ENCODE measurements at places on chromosomes 4 and X.

DNA sequence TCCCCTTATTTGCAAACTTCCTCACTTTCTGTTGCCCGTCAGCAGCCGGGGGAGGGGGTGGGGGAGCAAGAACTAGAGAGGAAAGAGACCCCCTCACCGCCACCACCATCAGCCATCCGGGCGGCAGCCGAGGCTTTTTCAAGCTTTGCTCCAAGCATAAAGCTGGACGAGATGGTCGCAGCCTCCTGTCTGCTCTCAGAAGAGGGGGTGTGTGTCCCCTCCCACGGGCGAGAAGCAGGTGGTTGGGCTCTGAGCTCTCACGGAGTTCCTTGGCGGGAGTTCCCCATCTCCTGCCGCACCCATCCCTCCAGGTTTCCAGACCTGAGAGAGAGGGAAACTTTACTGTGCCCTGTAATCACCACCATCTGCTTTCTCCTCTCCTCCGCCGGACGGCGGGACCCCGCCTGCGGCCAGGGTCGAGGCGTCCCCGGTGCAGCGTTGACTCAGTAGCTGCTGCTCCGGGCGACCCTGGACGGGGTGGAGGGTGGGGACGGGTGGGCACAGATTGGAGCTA is 4.7 kb upstream of the ARX start:
- DNase-seq = no peak

DNA sequence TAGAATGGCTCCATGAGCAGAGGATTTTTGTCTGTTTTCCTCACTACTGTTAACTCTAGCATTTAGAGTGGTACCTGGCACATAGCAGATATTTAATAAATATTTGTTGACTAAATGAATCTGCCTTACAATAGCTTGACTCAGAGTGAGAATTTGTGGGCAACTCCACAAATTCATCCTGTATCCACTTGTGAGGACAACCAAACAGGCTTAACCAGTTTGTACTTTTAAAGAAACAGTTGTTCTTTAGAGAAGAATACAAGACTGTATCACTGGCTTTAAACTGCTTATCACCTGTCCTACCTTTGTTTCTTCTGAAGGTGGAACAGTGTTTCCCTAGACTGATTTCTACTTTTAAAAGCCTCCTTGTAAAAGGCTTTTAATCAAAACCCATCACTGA is 141.3 kb upstream of the SH3RF1 start:
- DNase-seq = no peak

DNA sequence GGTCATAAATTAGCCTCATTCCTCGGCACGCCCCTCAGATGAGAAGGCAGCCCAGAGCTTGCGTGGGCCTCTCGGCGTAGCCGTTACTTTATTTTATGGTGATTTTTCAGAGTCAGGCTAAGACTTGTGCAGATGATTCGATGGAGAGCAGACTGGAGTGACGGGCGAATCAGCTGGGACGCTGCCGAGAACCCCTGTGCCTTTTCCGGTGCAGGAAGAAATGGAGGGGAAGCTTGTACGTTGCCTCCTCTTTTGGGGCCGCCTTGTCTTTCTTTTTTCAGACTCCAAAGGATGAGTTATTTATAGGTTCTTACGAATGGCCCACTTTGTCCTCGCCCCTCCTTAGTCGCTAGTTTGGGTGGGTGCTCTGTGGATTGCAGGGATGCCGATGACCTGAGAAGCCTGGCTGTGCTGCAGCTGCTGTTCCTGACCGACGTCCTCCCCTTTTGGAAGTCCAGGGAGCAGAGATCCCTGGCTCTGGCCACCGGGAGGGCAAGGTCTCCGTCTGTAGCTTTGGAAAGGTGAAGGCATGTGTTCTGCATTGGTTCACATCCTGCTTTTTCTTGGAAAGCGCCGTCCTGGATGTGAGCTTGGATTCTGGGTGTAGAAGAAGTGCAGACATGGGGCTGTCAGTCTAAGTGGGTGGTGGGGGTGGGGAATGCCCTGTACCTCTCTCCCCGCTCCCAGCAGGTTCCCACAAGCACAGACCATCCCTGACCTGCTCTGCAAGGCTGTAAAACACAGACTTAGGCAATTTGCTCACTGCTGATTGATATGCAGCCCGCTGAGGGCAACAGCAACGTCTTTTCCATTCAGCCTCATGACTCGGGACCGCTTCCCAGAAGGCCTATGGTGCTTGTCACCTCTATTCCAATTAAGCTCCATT is 9.3 kb downstream of the SORCS2 start:
- no peak for DNase-seq

GRCh38 chr4:6134612-6135220 is 65.6 kb downstream of the JAKMIP1 start:
- no peak for DNase-seq

DNA sequence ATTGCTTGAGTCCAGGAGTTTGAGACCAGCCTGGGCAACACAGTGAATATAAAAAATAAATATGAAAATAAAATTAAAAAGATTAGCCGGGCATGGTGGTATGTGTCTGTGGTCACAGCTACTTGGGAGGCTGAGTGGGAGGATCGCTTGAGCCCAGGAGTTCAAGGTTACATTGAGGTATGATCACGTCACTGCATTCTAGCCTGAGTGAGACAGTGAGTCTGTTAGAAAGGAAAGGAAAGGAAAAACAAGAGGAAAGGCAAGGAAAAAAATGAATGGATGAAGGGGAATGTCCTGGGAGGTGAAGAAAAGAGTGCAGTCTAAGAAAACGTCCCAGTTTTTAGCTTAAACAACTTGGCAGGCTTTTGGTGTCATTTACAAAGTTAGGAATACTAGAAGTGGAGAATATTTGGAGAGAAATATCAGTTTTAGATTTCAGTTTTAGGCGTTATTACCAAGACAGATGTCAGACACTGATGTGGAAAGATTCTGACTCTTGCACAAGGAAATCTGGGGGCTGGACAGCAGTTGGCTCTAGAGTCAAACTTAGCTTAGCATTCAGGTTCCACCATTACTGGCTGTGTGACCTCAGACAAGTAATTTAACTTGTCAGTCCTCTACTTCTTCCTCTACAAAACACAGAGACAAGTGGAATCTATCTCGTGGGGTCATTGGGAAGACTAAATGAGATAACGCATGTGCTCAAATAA is 139.0 kb downstream of the TSPAN5 start:
- no peak for DNase-seq

DNA sequence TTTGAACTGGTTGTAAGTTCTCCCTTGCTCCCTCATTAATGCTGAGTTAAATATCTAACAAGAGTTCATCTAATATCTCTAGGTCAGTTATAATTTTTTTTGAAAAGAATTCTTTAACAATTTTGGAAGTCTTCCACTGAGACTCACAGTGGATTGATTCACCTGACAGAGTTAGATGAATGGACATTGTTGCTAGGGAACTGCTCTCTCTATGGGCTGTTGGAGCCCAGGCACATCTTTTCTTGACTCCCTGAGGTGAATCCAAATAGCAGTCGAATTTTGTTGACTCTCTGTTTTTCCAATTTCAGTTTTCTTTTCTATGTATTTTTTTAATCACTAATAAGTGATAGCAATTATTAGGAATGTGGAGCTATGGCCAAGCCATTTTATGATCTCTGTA is 996.1 kb upstream of the PABPC4L start:
- no peak for DNase-seq

DNA sequence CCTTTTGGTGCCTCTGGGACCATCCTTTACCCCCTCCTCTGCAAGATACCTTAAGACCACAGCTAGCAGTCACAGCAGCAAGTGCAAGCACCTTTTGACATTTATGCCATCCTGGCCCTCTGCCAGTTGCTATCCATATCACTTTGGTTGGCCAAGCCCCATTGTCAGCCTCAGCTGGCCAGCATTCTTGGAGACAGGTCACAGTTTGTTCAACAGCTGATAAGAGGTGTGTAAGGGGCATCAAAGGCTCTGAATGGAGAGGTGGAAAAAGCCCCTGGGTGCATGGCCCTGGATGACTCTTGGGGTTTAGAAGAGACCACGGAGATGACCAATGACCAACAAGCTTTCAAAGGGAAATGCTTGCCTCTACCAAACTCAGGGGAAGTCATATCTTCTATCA is 133.6 kb upstream of the MAMLD1 start:
- no peak for DNase-seq

DNA sequence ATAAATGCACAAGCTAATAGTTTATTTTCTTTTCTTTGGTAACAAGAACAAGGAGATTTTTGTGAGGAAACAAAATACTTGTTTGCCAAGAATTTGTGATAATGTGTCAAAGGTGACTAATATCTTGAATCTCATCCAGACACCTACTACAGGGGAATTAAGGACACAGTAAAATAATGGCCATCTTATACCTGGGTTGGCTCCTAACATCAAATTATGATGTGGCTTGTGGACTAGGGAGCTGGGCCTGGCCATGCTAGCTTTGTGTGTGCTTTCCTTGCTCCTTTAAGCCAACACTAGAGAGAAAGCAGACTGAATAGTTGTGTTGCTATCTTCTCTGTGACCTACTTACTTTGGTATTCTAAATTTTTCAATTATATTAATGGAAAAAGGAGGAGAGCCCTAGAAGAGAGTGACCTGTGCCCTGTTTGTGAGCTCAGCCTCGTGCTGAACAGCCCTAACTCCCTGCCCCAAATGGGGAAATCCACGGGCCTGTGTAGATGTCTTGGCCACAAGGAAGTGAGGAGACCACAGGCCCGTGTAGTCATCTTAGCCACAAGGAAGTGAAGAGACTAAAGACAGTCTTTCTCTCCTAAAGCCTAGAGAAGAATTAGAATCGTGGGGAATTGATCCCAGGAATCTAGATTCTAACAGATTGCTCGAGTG is 23.3 kb downstream of the ARHGAP24 start:
- no peak for DNase-seq

GRCh38 chrX:140916872-140917271 is 85.5 kb upstream of the SPANXB1 start:
- DNase-seq = no peak

GRCh38 chr4:148053298-148054003 is 321.6 kb downstream of the ARHGAP10 start:
- DNase-seq = no peak

- DNase-seq = no peak
Measured at GRCh38 chr4:131348263-131348662, 1800.8 kb upstream of the PCDH10 start.

DNA sequence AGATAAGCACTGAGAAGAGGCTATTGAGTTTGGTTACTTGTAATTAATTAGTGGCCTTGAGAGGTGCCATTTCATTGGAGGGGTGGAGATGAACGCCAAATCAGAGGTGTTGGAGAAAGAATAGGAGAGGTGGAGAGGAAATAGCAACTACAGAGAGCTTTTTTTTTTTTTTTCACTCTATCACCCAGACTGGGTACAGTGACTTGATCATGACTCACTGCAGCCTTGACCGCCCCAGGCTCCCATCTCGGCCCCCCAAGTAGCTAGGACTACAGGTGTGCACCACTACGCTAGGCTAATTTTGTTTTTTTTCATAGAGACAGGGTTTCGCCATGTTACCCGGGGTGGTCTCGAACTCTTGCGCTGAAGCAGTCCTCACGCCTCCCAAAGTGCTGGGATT is 5.2 kb downstream of the NHS start:
- DNase-seq = no peak

DNA sequence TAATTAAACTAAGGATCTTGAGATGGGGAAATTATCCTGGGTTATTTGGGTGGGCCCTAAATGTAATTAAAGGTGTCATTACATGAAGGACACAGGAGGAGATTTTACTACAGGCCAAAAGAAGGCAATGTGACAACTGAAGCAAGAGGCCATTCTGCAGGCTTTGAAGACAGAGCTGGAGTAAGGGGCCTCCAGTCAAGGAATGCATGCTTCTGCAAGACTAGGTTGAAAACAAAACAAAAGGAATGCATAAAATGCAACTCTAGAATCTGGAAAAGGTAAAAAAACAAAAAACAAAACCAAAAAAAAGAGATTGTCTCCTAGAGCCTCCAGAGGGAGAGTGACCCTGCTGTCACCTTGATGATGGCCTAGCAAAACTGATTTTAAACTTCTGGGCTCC is 21.6 kb downstream of the ERVMER34-1 start:
- no peak for DNase-seq

DNA sequence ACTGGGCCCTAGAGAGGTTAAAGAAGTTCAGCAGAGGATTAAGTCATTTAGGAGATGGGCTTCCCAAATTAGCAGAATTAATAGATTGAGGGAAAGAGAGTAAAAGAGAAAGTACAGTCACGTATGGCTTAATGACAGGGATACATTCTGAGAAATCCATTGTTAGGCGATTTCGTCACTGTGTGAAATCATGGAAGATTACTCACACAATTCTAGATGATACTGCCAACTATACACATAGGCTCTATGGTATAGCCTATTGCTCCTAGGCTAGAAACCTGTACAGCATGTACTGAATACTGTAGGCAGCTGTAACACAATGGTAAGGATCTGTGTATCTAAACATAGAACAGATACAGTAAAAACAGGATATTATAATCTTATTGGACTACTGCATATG is 180.6 kb downstream of the RNF150 start:
- DNase-seq = no peak

DNA sequence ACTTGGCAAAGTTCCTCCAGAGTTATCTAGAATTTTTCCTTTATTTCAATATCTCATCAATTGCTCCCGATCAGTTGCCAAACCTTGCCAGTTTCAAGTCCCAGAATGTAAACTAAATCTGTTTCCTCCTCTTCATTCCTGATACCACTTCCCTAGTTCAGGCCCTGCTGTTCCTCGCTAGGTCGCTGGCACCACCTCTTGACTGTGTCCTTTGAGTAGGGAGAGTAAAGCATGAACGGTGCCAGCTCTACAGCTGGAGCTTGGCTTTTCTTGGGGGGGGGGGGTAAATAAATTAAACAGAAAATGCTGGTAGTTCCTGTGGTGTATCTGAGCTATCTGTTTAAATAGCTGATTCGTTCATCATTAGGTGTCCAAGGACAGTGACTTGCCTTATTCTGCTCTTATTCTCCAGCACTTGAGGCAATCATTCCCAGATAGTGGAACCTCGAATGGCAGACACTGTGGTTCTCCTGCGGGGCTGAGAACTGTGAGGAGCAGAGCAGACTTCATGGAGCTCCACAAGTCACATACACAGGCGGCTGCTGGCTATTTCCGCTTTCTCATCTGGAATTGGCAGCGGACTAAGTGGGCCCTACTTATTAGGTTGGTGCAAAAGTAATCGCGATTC is 168.3 kb upstream of the FAT1 start:
- DNase-seq = no peak

DNA sequence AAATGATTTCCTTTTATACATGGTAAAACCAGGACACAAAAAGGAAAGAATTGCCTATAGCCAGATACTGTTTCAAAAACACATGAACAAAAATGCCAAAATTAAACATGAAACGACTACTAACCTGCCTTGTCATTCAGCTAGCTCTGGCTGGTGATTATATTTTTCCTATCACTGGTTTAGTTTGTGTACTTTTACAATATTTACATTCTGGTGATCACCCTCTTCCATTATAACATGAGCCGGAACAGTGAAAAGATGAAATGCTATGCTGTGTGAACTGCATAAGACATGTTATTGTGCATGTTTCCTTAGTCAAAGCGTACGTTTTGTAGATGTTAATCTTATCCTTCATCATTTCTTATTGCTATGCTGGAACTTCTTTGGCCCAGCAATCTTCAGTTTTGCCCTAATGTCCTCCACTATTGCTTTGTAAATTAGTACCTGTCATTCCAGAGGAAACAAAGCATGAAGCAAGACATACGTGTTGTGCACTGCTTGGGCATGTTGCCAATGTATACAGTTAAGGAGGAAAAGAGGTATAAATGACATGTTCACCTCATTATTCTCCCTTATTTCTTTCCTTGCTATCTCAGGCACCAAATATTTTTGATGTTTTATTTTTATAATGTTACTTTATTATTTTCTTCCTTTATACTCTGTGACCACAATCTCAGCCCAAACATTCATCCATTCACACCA is 386.3 kb downstream of the ARHGAP24 start:
- DNase-seq = no peak

GRCh38 chrX:152926279-152926678 is 28.4 kb downstream of the ZNF185 start:
- peak; percentile 20 for DNase-seq

Data from midbrain (tissue), 1 donor.